ENCODE measurements at places on chromosomes 2 and 18.

- DNase-seq: no peak
Measured at GRCh38 chr2:112706170-112706664, 14.6 kb upstream of the NT5DC4 start.

DNA sequence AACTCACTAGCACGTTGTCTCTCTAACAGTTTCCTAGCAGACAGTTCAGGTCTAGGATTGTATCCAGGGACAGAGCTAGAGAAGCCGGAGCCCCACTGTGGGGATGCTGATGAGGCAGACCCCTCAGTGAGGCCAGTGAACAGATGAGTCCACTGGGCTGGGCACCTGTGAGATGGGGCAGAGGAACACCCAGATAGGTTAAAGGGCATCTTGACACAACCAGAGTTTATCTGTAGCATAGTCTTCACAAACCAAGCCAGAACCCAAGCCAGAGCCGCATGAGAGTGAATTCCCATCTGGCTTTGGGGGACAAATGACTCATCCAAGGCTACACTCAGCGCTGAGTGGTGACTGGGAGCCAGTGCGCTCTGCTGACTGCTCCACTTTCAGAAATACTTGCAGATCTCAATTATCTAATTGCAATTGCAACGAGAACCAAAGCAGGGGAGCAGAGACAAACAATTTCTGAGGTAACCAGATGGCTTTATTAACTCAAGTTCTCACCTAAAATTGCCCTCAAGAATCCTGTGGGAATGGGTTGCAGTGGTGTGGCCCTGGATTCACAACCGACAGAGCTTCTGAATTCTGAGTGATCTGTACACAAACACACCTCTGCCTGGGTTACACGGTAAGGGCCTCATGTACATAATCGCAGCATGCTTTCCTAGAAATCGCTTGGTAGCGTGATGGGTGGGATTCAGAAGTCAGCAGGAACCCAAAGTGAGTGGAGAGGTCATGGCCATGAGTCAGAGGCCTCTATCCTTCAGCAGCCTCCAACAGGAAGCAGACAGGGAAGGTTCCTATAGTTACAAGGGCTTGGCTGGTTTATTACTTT is 48.7 kb upstream of the MSH2 start:
- DNase-seq: no peak

GRCh38 chr2:229870903-229871656 is 50.7 kb downstream of the TRIP12 start:
- no peak for DNase-seq

- no peak for DNase-seq
Measured at GRCh38 chr2:172836347-172836821, 100.7 kb downstream of the RAPGEF4 start.

DNA sequence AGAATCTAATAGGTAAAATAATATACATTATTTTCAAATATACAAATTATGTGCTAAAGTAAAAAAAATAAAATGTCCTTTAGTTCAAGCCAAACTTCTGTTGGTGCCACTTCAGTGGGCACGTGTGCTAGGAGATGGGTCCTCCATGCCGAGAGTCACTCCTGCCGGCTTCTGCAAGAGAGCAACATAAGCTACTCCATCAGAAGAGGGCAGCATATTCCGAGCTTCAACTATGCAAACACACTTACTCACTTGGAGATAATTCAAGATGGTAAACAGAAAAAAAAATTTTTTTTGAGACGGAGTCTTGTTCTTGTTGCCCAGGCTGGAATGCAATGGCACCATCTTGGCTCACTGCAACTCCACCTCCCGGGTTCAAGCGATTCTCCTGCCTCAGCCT is 24.4 kb downstream of the CNOT11 start:
- no peak for DNase-seq

DNA sequence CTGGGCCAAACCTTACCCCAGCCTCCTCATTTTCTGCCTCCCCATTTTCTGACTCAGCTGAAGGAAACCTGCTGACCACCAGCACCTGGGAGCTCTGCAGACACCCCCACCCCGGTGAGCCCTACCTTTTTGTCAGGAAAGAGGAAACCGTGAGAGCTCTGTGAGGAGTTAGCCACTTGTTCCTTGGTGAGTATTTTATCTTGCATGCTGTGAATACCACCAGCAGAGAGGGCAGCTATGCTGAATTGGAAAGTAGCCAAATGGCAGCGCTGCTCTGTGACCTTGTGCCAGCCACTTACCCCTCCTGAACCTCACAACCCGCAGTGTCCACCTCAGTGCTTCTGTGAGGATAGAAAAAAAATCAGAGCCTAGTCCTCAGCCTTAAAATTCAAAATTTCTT is 2.5 kb downstream of the MPPE1 start:
- DNase-seq: no peak

- DNase-seq: no peak
Measured at GRCh38 chr18:25164848-25165811, 186.8 kb downstream of the ZNF521 start.

- DNase-seq: no peak
Measured at GRCh38 chr2:109058191-109058632, 69.2 kb upstream of the EDAR start.

DNA sequence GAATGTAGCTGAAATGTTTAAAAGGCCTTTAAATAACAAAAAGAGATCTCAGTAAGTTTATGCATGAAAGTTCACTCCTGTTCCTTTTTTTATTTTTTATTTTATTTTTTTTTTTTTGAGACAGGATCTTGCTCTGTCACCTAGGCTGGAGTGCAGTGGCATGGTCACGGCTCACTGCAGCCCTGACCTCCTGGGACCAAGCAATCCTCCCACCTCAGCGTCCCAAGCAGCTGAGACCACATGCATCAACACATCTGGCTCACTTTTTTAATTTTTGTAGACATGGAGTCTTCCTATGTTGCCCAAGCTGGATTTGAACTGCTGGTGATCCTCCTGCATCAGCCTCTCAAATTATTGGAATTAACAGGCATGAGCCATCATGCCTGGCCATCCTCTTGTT is 84.3 kb downstream of the KANSL1L start:
- DNase-seq: no peak

DNA sequence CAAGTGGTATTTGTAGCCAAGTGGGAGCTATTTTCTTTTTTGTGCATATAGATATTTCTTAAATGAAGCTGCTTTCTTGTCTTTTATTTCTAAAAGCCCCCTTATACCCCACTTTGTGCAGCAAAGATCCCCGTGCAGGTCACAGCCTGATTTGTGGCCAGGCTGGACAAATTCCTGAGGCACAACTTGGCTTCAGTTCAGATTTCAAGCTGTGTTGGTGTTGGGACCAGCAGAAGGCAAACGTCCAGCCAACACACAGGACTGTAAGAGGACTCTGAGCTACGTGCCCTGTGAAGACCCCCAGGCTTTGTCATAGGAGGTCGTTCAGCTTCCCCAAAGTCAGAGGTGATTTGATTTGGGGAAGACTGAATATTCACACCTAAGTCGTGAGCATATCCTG is 21.9 kb downstream of the FOSL2 start:
- DNase-seq: no peak

DNA sequence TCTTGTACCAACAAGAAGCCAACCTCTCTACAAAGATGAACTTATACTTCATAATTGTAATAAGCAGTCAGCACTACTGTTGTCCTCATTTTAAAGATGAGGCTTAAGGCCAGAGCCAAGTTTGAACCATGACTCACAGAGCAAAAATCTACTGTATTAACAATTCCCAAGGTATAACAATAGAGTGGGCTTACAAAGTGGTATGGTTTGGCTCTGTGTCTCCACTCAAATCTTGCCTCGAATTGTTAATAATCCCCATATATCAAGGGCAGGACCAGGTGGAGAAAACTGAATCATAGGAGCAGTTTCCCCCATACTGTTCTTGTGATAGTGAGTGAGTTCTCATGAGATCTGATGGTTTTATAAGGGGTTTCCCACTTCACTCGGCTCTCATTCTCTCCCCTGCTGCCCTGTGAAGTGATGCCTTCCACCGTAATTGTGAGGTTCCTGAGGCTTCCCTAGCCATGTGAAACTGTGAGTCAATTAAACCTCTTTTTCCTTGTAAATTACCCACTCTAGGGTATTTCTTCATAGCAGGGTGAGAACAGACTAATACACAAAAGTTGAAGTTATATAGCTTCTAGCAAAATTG is 19.5 kb downstream of the MRPL44 start:
- no peak for DNase-seq

GRCh38 chr18:30999186-30999585 is 43.4 kb downstream of the DSC3 start:
- DNase-seq: no peak

DNA sequence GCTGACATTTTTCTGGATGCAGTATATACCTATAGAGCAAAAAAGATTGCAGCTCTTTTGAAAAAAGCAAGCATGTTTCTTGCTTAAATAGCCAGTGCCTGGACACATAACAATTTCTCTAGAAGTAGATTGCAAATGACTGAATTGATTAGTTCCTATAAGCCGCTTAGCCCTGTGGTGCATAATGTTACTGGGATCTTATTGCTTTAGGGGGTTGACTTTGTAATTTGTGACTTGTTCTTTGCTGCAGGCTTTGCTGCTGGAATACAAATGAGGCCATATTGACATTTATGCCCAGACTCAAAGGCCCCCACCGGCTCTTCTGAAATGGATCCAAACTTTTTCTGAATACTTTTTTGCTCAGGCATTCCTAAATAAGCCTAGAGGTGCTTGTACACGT is 182.6 kb downstream of the SH3BP4 start:
- no peak for DNase-seq

GRCh38 chr2:64114063-64114911 is 29.9 kb downstream of the PELI1 start:
- no peak for DNase-seq

GRCh38 chr2:173720306-173720705 is 244.9 kb downstream of the SP3 start:
- DNase-seq: peak; percentile 33

GRCh38 chr18:57087644-57088376 is 59.1 kb upstream of the BOD1L2 start:
- no peak for DNase-seq

DNA sequence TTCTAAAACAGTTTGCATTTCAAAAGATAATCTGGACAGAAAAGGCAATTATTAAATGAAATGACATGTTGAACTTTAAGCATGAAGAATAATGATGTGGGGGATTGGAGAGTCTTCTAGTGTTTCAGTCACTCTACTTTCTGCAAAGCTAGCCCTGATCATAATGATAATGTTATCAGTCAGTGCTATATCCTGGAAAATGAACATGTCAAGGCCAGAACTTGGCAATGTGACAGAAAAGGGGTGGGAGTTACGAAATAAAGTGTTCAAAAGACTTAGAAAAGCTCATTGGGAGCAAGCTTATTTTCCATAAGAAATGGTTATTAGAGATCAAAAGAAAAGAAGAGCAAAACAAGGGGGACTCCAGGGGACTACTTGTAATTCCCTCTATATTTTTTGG is 288.5 kb upstream of the SLC8A1 start:
- no peak for DNase-seq

DNA sequence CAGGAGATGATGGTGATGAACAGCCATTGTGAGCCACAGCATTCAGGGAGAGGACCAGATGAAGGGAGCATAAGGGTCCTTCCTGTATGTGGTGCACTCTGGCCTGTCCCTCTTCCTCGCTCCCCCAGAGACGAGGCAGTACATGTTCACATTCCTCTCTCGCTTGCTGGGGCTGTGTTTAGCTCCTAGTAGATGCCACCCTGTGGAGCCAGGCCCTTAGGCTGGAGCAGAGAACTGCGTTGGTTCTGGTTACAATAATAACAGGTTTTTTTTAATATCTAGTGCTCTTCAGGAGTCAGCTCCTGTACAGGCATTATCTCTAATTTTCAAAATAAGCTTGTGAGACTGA is 171.1 kb upstream of the MYT1L start:
- no peak for DNase-seq

- no peak for DNase-seq
Measured at GRCh38 chr2:170485254-170486026, 229.7 kb upstream of the SP5 start.

GRCh38 chr2:109479804-109480203 is 134.0 kb downstream of the SEPTIN10 start:
- no peak for DNase-seq

- no peak for DNase-seq
Measured at GRCh38 chr18:63240531-63241316, 78.8 kb downstream of the BCL2 start.

DNA sequence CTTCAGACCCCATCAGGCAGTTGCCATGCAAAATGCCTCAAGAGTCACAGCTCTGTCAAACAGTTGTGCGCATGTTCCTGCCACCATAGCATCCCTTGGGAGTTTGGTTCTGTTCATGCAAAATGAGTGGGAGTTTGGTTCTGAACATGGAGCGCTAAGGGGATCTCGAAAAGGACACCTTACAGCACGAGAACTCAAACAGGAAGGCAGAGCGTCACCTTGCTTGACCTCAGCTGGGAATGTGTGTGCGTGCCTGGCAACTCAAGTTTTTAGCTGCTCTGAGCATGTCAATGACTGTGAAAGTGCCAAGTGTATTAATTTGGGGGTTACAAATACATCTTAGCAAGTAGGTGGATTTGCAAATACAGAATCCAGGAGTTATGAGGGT is 16.6 kb downstream of the MALL start:
- no peak for DNase-seq

- no peak for DNase-seq
Measured at GRCh38 chr2:38935568-38936172, 46.0 kb downstream of the ARHGEF33 start.

GRCh38 chr18:37449618-37450017 is 116.0 kb downstream of the CELF4 start:
- no peak for DNase-seq

DNA sequence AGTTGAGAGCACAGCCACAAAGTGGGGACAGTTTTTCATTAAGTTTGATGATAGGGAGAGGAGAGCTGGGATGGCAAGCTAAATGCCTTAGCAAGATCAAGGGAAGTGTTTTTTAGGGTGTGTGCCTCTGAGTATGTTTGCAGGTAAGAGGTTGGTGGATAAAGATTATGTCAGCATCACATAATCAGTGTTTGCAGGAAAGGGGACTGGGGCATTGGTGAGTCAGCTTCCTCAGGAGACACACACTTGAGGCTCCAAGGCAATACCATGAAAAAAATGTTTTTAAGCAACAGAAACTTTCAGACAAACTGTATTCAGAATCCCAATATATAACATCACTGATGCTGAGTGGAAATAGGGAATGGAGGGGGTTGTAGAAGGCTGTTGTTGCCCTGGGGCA is 25.4 kb upstream of the DTNB start:
- DNase-seq: no peak

All from femur (tissue), 1 donor.